ENCODE measurements at places on chromosomes 11 and 22.

DNA sequence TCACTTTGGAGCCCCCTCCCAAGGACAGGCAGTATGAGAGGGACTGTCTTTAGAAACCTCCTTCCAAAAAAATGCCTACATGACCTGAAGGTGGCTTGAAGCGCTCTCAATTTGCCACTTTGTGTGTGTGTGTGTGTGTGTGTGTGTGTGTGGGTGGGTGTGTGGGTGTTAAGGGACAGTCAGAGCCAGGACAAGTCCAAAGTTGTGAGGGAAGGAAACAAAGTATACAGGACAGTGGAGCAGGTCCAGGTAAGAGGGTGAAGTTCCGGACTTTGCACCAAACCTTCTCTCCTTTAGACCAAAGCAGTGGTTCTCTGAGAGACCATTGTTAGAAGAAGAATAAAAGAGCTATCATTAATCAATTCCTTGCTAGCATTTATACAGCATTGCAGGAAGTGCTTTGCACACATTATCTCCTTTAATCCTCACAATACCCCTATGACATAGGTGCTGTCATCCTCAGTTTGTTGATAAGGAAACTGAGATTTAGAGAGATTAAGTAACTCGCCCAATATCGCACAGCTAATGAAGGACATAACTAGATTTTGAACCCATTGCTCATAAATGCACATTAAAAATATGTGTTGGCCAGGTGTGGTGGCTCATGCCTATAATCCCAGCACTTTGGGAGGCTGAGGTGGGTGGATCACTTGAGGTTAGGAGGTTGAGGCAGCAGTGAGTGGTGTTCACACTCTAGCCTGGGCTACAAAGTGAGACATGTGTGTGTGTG, 12.4 kb upstream of the SLC5A1 start:
- no peak for DNase-seq

- no peak for DNase-seq
Observed at GRCh38 chr11:61453695-61454094, 23.8 kb downstream of the SDHAF2 start.

- no peak for DNase-seq
Observed at GRCh38 chr22:49599039-49599438, 228.6 kb downstream of the BRD1 start.

DNA sequence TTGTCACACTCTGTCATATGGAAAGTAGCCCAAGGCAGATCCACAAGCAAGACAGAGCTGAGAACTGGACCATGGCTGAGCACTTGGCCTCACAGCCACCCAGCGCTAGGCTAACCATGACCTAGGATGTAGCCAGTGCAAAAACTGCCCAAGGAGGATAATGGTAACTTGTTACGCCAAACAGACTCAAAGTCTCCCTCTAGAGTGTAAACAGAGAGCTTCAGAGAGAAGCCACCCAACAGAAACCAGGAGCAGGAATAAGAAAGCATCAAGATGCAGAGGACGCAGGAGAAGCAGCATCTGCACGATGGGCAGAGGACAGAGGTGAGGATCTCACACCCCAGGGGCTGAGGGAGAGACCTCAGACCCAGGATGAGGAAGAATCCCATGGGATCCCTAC, 97.9 kb downstream of the RCN1 start:
- no peak for DNase-seq

DNA sequence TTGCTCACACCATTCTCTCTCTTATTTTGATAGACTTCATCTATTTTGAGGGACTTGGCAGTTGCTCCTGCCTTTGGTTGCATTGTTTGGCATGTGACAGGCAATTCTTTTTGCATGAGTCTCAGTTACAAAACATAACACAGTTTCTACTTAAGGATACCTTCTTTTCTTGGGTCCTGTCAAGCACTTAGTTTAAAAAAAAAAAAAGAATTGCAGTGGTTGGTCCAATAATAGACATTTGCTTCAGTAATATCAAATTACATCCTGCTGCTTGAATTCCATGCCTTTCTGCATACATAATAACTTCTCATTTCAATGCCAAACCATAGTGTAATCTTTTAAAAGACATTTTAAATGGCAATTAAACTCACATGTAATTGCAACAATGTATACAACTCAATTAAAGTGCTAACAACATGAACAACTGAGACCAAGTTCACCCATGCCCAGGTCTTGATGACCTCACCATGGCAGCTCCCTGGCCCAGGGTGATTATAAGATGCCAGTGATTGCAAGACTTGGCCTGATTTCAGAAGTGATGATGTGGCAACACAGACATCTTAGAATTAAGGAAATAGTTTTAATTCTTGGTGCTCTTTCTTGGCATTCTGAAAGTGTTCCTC, 32.2 kb upstream of the PLET1 start:
- no peak for DNase-seq

DNA sequence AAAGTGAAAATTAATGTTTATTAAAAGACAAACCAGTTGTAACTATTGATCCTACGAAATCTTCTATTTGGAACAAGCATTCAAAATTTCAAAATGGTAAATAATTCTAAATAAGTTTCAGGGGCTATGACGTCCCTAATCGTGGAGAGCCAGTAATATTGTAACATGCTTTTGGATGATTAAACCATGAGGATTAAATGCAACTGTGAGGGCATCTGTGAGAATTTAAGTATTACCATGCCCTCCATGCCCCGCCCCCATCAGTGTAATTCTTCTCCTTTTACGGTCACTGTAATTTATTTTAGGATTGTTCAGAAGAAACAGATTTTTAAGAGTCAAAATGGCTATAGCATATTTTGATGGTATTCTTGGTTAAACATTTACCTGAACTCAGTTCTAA, 133.2 kb downstream of the APOL5 start:
- no peak for DNase-seq

DNA sequence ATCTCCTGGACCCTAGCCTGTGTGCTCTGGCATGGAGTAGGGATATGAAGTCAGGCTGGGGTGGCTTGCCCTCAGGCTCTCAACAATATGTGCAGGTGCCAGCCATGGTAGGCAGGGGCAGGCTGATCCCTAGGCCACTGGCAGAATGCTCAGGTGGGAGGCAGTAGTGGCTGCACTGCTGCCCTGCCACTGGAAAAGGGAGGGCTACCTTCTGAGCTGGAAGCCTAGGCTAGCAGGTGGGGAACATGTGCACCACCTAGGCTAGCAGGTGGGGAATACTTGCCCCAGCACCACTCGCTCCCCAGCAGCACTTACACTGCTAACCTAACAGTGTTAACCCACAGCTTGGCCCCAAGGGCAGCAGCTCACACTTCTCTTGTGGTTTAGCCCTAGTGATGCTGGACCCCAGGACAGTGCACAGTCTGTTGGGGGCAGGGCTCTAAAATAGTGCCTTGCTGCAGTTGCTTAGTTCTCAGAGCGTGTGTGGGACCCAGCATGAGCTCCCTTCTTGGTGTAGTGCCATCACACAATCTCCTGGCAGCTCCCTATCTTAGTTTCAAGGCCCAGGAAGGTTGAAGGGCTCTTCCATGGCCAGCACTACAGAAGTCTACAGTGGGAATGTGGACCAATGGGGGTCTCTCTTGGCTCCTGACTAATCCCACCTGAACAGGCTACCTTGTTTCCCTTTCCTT, 130.8 kb downstream of the FCHSD2 start:
- DNase-seq: no peak

- DNase-seq: no peak
Observed at GRCh38 chr11:117186431-117186761, 7.9 kb downstream of the SIDT2 start.

DNA sequence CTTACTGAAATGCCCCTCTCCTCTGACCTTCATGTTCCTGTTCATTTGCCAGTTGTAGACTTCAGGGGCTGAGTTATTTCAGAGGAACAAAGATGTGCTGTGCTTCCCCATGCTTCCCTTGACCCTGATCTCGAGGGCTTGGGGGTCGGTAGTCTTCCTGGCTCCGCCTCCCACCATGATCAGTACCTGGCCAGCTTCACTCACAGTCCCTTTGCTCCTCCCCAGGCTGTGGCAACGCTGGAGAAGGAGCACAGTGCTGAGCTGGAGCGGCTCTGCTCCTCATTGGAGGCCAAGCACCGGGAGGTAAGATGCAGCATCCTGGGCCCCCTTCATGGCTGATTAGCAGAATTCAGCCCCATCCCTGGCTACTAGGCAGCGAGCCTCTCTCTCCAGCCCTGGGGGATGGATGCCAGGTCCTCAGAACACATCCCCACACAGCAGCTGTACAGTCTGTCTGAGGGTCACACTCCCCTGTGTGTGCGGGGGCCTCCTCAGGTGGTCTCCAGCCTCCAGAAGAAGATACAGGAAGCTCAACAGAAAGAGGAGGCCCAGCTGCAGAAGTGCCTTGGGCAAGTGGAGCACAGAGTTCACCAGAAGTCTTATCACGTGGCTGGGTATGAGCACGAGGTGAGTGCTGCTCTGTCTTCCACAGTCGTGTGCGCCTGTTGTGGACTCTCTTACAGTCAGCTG, 64.5 kb downstream of the CEP164 start:
- DNase-seq: no peak

DNA sequence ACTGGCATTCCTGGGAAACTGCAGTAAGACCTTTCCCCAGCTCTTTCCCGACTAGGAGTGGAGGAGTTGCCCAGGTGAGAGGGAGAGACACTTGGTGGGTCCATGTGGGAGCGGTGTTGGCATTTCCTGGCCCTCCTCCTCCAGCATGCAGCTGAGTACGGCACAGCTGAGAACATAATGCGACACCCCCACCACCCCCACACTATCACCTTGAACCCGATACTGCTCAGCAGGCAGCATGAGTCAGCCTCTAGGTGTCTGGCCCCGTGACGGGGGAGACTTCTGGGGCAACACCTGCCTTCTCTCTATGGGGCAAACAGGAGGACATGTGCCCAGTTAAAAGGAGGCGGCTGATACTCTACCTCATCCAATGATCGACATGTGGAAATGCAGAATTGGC, 64.4 kb downstream of the PKNOX2 start:
- DNase-seq: no peak

- no peak for DNase-seq
Observed at GRCh38 chr11:931385-931784, 5.7 kb downstream of the AP2A2 start.

DNA sequence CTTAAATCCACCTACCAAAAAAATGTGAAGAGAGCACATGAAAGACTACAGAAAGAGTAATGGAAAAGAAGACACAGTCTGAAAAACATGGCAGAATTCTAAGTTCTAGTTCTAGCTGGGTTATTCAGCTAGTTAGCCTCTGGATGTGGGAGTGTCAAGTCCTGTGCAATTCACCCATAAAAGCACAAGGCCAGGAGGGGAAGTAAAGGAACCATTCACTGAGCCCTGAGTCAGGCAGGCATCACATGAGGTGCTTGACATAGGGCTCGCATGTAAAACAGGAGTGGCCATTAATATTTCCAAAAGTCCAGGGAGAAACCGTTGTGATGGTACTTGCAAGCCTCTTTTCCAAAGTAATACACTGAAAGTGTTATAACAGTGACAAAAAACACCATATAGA, 103.7 kb downstream of the GAB2 start:
- DNase-seq: no peak

GRCh38 chr22:49322861-49323622, 504.6 kb downstream of the BRD1 start:
- DNase-seq: no peak

GRCh38 chr22:20180640-20181039, 29.8 kb upstream of the CCDC188 start:
- DNase-seq: no peak

DNA sequence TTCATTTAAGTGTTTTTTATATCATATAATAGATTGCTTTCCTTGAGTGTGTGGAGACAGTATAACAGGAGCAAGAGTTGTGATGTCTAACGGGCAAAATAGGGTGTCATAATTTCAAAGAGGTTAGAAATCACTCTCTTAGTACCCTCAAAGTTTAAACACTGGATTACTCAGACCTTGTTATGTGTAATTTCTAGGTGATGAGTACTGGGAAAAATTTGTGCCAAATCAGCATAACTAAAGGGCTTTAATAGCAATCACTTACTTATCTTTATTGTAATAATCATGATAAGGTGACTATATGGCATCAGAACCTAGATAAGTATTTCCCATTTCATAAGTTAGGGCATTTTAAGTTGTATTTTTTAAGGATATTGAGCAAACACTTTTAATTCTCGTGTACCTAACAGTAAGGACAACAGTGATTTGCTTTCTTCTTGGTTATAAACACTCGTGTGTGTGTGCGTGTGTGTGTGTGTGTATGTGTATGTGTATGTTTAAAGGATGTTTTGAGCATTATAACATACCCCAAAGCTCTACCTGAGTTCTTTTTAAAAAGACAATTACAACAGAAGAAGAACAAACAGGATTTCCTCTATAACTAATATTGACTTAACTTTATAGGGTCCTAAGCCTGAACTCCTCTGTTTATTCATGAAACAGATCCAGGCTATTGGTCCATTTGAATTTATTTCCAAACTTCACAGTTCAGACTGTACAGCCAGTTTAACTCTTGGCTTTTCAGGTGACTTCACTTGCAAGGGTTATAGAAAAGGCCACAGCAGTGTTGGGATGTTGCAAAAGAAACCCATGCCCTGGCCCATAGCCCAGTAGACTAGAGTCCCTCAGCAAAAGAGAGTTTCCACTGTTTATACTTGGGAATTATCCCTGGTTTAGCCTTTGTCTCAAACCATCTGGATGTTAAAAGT, 23.7 kb upstream of the PDE3B start:
- DNase-seq: no peak

DNA sequence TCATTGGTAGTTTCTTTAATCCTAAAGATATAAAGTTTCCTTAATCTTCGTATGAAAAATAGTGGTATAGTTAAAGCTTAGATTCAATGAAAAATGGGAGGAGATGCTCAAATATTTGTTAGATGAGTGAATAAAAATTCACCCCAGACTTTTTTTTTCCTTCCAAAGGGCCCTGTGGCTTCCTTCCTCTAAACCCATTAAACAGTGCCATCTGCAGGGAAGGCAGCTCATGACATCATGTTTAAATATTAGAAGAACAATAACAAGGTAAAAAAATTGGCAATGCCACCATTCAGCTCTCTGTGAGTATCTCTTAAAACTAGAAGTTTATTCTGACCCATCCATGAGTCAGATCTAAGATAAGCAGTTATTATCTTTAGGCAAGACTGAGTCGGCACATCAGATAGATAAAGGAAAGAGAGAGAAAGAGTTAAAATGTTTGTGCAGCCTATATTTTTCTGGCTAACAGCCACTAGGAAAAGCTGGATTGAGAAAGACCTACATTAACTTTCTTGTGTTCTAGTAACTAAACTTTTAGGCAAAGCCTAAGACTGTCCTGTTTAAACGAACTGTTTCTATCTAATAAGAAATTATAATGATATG, 19.1 kb upstream of the OOSP1 start:
- DNase-seq: peak; percentile 46
